ENCODE measurements at places on chromosomes 11 and 22. TPM values are rescaled to one million over a fixed set of nuclear protein-coding genes. Genes with fewer than 3 reads are reported as not detected.

- no peak for DNase-seq
Observed at GRCh38 chr11:48164836-48165235, 51.8 kb upstream of the OR4B1 start.

Gene BACE1-AS
- total RNA-seq, result 6.6 TPM

GRCh38 chr11:8717876-8718753, 35.5 kb downstream of the RPL27A start:
- DNase-seq, result no peak

DNA sequence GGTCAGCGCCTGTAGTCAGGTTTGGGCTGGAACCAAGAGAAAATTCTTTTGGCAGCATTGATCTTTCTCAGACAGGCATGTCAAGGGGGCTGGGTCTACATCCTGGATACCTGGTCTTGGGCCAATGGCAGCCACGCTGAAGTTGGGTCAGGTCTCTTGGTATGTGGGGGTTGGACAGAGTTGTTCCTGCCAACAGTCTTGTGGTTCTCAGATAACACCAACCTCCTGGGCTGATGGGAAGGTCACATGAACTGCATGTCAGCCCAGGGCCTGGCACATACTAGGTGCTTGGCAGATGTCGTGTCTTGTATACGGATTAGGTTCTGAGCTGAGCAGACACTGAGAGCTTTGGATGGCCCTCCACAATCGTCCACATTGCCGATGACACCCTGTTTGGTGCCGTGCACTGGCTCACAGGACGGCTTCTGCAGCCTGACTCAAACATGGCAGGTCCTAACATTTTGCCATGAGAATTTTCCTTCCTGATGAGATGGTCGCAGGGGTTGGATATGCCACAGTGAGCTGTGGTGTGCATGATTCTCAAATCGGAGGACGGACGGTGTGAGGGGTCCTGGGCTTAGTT, 42.0 kb downstream of the FBLN1 start:
- no peak for DNase-seq

DNA sequence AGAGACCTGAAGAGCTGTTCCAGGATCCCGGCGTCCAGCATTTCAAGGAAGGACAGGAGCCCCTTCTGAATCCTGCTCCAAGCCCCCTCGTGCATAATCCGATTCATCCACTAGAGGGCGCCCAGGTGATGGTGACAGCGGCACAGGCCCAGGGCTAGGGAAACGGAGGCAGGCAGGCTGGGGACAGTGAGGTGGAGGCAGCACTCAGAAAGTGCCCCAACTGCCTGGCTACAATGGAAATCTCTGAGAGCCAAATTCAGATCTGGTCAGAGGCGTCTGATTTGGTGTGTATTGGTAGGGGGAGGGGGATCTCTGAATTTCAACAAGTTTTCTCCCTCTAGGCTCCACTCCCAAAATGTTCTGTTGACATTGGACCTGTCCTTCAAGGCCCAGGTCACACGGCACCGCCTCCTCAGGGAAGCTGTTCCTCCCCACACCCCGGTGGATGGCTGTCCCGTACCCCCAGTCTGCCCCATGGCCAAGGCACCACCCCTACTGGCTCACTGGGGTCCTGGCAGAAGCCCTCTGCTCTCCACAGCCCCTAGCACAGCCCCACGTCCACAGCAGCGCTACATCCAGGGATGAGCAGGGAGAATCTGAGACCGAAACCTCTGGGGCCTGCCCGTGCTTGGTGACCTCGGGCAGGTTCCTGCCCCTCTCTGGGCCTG, 142.9 kb downstream of the CRYBB2 start:
- DNase-seq, result no peak

Gene FREY1
- 1.4 TPM for total RNA-seq

Gene DEUP1
- total RNA-seq, result not detected

DNA sequence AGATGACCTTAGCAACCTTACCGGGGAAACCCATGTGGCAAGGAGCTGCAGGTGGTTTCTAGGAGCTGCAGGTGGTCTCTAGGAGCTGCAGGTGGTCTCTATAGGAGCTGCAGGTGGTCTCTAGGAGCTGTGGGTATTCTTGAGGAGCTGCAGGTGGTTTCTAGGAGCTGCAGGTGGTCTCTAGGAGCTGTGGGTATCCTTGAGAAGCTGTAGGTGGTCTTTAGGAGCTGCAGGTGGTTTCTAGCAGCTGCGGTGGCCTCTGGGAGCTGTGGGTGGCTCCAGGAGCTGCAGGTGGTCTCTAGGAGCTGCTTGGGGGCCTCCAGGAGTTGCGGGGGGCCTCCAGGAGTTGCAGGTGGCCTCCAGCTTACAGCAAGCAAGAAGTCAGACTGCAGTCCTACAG, 997.5 kb downstream of the TBC1D22A start:
- DNase-seq, result no peak

Gene VSIG10L2
- total RNA-seq, result not detected

DNA sequence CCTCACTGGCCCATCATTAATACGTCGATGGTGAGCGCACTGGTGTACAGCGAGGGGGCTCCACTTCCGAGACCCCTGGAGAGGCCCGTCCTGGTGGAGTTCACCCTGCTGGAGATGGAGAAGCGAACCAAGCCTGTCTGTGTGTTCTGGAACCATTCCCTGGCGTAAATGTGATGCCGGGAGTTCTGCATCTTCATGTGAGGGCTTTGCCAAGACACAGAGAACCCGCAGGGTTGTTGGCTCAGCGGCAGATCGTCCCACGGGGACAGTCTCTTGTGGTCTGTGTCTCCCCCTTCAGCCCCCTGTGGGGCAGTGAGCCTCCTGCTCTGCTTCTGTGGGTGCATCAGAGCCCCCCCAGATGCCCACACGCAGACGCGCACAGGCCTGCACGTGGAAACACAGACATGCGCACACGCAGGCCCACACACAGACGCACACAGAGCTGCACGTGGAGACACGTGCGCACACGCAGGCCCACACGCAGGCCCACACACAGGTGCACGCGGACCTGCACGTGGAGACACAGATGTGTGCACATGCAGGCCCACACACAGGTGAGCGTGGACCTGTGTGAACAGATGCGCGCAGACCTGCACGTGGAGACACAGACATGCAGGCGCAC, 55.8 kb upstream of the PRODH start:
- no peak for DNase-seq

- no peak for DNase-seq
Observed at GRCh38 chr11:19344661-19345518, 104.1 kb upstream of the E2F8 start.

DNA sequence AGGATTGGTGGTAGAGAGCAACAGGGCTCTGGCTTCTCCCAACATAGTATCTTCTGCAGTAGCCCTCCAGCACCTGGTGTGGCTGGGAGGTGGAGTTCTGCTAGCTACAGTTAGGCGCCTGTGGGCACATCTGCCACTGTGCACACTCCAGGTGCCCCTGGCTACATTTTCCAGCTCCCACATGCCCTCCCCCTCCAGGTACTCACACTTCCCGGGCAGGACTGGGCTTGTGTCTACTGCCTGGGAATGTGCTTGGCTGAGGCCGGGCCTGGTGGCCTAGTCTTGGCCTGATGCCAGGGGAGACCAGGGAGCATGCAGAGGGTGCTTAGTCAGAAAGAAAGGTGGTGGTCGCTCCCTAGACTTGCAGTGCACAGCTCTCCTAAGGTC, 15.8 kb downstream of the PHLDB1 start:
- no peak for DNase-seq

Gene KCNJ1
- total RNA-seq, result not detected

DNA sequence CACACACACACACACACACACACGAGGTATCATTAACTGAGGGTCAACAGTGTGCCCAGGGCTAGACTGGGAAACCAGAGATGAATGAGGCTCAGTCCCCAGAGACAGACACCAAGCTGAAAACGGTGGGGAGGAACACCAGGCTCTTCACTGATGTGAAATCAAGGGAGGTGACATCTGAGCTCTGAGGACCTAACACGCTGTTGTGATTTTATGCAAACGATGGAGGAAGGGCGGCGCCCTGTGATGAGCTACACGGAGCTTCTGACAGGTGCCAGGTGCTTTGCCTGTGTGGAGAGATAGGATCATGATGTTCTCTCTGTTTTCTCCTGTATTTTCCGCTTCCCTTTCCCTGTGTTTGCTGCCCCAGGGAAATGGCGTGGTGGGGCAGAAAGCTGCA, 6.5 kb upstream of the CYB5R3 start:
- no peak for DNase-seq

Gene SPI1
- total RNA-seq, result 74.7 TPM

GRCh38 chr11:134761386-134761785, 349.3 kb upstream of the B3GAT1 start:
- no peak for DNase-seq

DNA sequence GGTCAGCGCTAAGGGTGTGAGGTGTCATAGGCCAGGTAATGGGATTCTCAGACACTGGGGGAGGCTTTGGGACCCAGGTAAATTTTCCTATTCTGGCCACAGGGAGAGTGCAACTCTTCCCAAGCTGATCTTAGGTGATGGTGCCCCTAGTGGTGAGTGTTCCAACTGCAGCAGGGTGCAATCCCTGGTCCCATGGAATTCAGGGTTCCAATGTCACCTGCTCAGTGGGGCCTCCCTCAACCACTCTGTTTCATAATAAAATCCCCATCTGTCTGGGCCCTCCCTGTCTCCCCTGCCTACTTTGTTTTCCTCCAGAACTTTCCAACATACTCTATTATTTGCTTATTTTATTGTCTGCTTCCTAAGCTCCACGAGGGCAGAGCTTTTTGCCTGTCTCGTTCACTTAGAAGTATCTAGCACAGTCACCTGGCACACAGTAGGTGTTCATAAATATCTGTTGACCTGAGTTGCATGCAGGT, 2.9 kb upstream of the SGSM1 start:
- DNase-seq, result no peak

GRCh38 chr11:115316696-115317095, 187.5 kb downstream of the CADM1 start:
- no peak for DNase-seq

DNA sequence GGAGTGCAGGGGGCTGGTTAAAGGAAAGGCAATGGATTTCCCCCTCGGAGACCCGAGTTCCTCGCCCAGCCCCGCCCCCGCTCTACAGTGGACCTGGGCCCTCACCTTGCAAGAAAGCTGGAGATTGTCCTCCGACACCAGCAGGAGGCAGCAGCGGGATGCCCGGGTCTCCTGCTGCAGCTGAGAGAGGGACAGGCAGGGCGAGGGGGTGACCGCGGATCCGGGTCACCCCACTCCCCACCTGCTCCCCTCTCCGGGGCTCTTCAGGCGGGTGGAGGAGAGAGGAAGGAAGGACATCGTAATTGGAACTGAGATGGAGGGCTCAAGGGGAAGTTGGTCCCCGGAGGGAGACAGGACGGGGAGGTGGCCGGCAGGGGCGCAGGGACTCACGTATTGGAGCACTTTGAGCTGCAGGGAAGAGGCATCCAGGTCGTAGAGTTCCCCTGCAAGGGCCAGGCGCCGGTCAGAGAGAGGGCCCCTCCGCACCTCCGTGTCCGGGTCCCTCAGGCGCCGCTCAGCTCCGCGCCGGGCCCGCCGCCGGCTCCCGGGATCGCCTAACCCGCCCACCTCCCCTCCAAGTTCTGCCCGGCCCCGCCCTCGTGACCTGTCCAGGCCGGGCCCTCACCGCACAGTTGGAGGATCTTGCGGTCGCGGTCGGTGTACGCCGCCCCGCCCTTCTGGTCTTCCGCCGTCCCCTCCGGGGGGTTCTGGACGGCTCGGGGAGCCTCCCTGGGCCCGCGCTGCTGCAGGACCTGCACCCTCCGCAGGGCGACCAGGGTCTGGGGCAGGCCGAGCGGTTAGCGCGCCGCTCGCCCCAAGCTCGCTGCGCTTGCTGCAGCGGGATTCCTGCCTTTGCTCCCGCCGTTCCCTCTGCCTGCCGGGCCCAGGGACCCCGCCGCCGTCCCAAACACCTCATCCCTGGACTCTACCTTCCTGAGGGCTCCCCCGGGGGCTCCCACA, 84.1 kb downstream of the PDE2A start:
- DNase-seq, result no peak

Gene KRTAP5-9
- total RNA-seq, result not detected

- no peak for DNase-seq
Observed at GRCh38 chr22:23250056-23250784, 69.9 kb downstream of the BCR start.

DNA sequence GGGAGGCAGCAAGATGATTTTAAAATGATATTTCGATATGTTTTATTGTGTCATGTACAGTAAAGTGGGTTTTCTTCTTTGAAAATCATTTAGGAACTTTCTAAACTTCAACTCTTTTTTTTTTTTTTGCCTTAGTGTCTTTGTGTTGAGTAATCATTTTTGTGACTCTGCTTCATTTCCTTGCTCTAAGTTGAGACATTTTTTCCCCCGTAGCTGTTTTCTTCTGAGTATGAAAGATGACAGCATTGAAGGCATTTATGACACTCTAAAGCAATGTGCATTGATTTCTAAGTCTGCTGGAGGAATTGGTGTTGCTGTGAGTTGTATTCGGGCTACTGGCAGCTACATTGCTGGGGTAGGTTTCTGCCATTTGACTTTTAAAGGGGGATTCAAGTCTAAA, 23.5 kb downstream of the RRM1 start:
- DNase-seq, result no peak

GRCh38 chr22:43152357-43153071, 1.2 kb downstream of the TSPO start:
- DNase-seq, result no peak

Gene ZNF280B
- total RNA-seq, result 1.1 TPM

Gene CALCA
- total RNA-seq, result not detected

GRCh38 chr11:67397536-67397935, 4.1 kb downstream of the PPP1CA start:
- no peak for DNase-seq

- DNase-seq, result no peak
Observed at GRCh38 chr22:24523873-24524272, 28.7 kb downstream of the UPB1 start.

Gene MPPED2
- 4.9 TPM for total RNA-seq

- DNase-seq, result no peak
Observed at GRCh38 chr11:86577644-86578636, 94.5 kb downstream of the ME3 start.

GRCh38 chr11:69251057-69251393, 42.9 kb upstream of the MYEOV start:
- no peak for DNase-seq

DNA sequence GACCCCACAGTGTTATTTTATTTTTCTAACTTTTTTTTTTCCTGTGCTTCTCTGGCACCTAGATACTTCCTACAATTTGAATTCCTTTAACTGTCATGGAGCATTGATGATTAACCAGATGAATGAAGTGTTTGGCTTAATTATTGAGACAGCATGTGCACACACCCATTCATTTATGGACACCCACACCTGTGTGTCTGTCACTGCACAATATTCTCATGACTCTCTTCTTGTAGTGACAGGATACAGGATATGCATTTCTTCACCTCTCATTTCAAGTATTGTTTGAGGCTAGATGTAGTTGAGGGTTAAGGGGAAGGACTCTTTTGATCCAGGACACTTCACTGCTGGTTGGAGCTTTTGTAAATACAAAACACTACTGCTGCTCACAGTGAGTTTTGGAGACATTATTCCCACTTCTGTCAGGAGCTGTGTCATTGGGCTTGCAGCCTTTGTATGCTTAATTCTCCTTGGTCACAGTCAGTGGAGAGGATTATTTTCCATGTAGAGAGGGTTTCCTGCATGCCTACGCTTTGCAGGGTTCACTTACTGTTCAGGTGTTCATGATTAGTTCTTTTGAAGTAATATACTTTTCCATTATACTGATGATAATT, 33.5 kb downstream of the SPECC1L start:
- DNase-seq, result no peak

Gene TCN1
- not detected for total RNA-seq
